ENCODE measurements at places on chromosomes 4 and X.

DNA sequence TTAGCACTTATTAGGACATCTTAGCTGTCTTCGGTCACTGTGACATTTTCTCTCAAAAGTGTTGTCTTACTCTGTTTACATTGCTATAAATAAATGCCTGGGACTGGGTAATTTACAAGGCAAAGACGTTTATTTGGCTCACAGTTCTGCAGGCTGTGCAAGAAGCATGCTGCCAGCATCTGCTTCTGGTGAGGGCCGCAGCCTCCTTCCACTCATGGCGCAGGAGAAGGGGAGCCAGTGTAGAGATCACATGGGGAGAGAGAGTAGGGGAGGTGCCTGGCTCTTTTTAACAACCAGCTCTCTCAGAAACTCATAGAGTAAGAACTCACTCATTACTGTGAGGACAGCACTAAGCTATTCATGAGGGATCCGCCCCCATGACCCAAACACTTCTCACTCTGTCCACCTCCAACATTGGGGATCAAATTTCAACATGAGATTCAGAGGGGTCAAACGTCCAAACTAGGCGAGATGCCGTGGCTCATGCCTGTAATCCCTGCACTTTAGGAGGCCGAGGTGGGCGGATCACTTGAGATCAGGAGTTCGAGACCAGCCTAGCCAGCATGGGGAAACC is 43.5 kb upstream of the HERC6 start:
- no peak for DNase-seq

DNA sequence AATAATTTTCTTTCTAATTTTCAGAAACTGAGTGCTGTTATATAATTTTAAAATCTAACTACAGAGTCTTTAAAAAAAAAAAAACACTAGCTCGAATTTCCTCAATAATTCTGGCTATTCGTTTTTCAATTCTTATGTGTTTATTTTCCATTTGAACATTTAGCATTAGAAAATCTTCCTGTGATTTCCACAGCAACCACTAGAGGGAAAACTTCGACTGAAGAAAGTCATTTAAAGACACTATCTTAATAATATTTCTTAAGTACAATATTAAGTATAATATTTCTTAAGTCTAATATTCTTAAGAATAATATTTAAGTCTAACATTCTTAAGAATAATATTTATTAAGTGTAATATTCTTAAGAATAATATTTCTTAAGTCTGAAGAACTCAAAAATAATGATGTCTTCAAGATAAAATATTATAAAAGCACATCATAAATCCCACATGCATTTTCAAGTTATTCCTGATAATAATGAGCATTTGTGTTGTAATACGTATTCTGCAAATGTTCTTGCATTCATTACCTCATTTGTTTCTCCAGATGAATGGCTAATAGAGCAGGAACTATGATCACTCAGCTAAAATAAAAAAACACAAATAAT is 118.4 kb upstream of the WDR17 start:
- DNase-seq: peak; percentile 39

GRCh38 chrX:24190500-24191156 is 41.1 kb downstream of the ZFX start:
- DNase-seq: peak; percentile 14

GRCh38 chr4:10079912-10080588 is 36.5 kb downstream of the WDR1 start:
- no peak for DNase-seq

All from hematopoietic multipotent progenitor cell treated with erythropoietin and hydrocortisone succinate and interleukin-3 and kit ligand, for 8 days (in vitro differentiated cells).